ENCODE measurements at places on chromosomes 11 and 22.

- DNase-seq = no peak
These were observed 827 bp upstream of the TNNT3 start for GRCh38 chr11:1918436-1919315.

DNA sequence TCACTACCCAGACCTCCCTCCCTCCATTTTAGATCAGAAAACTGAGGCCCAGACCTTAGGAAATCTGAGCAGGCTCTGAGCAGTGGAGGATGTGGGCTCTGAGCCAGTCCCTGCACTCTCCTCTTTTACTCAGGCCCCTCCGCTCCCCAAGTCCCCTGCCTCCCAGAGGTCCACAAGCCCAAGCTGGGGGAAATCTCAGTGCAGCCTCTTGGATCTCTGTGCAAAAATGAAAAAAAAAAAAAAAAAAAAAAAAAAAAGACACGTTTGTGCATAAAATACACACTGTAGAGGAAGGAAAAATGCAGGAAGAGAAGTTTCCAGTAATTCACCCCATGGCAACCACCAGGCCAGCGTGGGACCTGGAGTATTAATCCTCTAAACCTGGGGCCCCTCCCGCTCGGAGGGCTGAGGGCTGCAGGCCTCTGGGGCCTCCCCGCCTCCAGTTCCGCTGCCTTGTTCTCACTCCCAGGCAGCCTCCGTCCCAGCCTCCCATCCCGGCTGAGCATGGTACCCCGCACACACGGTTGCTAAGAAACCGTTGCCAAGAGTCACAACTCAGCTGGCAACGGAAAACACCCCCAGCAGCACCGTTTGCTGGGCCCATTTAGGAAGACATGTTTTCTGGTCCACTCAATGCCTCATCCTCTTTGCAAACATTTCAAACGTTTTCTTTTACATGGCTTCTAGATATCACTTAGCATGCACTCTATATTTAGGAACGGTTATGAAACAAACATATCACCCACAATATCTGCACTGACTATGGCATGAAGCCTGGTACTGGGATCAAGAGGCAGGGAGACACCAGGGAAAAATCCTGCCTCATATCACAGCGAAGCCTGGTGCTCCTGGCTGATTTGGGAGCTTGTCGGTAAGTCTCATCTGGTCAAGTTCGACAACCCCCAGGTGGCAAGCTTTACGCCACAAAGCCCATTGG is 227.5 kb downstream of the CTTN start:
- no peak for DNase-seq

- no peak for DNase-seq
These were observed 5.8 kb downstream of the TRIM29 start for GRCh38 chr11:120131941-120132644.

GRCh38 chr11:6650980-6651379 is 4.6 kb downstream of the DCHS1 start:
- DNase-seq = peak; percentile 58

GRCh38 chr11:35360055-35360530 is 59.3 kb downstream of the SLC1A2 start:
- DNase-seq = no peak

DNA sequence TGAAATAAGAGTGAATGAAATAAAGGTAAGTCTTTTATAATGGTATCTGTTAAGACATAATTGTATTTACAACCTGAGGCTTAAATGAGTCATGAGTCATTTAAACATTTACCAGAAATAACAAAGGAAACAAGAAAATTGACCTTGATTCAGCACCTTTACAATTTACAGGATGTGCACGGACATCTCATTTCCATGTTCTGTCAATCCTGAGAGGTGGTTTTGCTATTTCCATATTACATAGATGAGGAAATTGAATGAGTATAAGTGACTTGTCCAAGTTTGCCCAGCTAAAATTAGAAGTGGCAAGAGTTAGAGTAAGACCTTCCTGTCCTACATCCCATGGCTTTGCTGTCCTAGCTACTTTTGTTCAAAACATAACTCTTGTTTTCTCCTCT is 89.1 kb downstream of the TRIM44 start:
- no peak for DNase-seq

GRCh38 chr11:119055901-119056300 is 1.1 kb downstream of the HYOU1 start:
- DNase-seq = peak; percentile 52

GRCh38 chr22:27318516-27318915 is 483.0 kb downstream of the MN1 start:
- DNase-seq = no peak
